ENCODE measurements at places on chromosomes 12 and 14.

DNA sequence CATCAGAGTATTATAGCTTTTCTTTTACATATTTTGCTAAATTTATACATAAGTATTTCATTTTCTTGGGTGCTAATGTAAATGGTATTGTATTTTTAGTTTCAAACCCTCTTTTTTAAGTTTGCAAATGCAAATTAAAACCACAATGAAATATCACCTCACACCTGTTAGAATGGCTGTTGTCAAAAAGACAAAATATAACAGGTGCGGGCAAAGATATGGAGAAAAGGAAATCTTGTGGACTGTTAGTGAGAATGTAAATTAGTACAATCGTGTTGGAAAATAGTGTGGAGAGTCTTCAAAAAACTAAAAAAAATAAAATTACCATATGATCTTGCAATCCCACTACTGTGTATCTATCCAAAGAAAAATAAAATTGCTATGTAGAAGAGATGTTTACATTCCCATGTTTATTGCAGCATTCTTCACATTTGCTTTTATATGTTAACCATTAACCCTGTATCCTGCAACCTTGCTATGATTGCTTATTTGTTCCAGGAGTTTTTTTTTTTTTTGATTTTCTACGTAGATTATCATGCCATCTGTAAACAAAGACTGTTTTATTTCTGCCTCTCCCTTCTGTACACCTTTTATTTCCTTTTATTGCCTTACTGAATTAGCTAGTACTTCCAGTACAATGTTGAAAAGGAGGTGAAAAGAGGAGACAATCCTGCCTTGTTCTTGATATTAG lies 405.4 kb upstream of the MIS18BP1 start:
- DNase-seq = no peak

- no peak for DNase-seq
These were observed 226.7 kb upstream of the ABCD2 start for GRCh38 chr12:39846304-39846703.

DNA sequence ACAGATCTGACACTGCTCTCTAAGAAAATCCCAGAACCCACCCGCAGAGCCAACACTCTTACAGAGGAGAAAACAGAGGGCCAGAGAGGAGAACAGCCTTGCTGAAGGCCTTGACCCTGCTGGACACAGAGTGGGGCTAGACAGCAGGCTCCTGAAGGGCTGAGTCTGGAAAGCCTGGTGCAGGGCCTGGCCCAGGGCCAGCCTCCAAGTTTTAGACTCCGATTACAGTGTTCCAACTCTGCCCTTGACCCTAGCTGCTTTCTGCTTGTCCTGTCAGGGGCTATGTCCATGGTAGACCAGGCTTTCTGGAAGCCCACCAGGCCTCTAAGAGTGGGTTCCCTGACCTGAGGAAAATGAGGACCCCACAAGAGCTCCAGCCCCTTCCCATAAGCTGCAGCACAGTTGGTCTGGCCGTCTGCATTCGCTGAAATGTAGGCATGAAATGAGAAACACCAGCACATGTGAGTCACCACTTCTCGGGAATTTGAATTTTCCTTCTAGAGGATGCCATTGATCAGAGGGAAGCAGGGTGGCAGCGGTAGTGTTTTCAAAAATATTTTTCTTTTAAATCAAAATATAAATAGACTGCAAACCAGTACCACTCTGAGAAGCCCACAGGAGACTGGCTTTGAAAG lies 154.4 kb downstream of the CALM1 start:
- no peak for DNase-seq

GRCh38 chr14:99850709-99851108 lies 57.5 kb downstream of the EML1 start:
- no peak for DNase-seq

GRCh38 chr12:78726854-78727253 lies 137.7 kb upstream of the SYT1 start:
- DNase-seq = no peak

DNA sequence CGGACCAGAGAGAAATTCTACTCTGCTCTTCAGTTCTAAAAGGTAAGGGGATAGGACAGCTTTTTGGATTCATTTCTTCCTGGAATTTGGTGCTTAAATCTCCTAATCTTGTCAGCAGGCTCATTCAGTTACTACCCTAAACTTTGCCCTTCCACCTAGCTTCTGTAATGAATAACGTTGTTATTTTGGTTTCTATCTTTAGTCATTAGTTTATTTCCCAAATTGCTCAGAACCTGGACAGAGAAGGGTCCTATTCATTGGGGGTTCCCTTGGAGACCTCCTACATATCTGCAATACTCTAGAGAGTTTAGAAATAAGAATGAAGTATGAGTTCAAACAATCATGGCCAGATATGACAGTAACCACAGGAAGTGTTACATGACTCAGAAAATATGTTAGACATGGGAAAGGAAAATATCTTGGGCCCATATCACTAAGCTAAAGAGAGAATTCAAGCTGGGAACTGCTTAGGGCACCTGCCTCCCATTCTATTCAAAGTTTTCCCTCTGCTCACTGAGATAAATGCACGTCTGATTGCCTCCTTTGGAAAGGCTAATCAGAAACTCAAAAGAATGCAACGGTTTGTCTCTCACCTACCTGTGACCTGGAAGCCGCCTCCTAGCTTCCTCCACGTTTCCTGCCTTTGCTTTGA lies 87.9 kb downstream of the GAS2L3 start:
- DNase-seq = no peak

GRCh38 chr14:62213516-62213915 lies 451.3 kb downstream of the SNAPC1 start:
- no peak for DNase-seq

DNA sequence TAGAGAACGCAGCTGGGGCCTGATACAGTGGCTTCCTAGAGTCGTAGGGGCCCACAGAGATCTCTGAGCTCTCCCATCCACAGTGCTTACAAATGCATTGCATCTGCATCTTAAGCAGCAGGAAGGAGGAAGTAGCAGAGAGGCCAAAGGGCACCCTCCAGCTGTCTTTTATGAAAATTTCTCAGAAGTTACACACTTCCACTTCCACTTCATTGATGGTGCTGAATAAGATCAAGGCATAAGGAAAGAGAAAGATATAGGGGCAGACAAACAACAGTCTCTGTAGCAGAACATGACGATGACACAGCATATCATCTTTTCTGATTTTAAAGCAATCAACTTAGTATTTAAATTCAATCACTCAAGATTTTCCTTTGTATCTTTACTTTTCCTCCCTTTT lies 51.6 kb upstream of the ABCC9 start:
- no peak for DNase-seq

GRCh38 chr12:121216102-121216501 lies 6.2 kb downstream of the P2RX4 start:
- no peak for DNase-seq

DNA sequence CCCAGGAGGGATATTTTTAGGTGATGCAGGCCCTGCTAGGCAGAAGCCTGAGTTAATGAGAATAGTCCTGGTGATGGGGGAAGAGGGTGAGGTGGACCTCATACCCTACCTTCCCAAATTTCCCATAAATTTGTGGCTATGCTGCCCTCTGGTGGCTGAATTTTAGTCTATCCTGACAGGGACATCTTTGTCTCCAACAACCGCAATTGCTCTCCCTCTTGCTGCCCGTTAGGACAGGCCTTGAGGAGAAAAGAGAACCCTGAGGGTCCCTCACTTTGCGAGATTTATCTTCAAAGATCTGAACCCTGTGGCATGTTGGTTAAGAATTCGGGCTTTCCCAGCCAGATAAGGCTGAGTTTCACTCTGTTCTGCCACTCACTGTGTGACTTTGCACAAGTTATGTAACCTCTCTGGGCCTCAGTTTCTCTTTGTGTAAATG lies 9.8 kb upstream of the ZNF385A start:
- DNase-seq = peak; percentile 72

GRCh38 chr14:91379579-91379932 lies 38.1 kb downstream of the CCDC88C start:
- DNase-seq = no peak

DNA sequence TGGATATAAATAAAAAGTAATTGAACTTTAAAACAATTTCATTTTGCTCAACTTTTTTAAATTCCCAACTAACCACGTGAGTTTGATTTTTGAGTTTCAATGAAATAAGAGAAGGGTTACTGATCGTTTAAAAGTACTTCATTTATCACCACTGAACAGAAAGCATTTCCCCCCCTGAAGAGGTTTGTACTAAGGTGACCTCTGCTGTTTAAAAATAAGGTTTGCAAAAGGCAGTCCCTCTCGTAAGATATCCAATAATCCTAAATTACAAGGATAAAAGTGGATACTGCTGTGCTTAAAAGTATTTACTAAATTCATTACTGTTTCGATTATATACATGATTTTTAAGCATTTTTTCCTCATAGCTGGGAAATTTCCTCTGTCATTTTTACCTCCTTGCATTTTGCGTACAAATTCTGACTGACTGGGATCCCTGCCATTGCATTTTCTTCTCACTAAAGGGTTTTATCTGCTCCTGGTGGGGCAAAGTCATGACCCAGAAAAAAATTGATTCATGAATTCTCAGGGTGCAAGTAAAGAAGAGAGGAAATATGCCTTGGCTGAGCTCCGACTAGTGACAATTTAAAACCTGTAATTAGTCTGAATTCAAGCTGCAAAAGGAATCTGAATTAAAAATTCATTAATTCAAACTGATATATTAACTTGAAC lies 463.8 kb downstream of the PRKD1 start:
- no peak for DNase-seq

DNA sequence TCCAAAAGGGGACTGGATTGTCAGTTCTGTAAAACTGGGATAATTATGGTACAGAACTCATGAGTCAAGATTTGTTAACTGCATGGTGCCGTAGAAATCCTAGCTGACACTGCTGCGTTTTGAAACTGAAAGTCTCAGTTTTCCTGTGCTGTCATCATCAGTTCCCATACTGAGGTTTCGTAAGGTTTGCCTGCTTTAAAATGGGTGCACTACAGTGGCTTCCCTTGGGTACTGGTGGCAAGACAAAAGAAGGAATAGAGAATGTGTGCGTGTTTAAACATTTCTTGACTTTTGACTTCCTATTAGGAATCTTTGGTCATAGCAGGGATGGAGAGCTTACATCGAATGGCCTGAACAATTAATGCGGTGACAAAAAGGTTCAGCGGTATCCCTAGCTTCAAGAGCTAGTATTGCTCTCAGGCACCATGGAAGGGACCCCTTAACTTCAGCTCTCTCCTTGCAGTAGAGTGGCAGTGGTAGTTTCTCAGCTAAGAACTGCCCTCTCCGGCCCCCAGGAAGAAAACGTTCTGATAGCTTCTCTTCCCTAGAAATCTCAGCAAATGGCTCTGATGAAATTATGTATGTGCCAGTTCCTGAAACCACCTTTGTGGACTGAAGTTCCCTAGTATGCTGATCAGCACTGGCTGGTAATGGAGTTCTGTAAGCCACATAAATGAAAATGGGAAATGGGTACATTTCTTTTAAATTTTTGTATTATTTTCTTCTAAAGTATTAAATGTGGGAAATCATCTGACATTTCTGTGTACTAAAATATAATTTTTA lies 28.9 kb downstream of the ANO6 start:
- DNase-seq = peak; percentile 26

DNA sequence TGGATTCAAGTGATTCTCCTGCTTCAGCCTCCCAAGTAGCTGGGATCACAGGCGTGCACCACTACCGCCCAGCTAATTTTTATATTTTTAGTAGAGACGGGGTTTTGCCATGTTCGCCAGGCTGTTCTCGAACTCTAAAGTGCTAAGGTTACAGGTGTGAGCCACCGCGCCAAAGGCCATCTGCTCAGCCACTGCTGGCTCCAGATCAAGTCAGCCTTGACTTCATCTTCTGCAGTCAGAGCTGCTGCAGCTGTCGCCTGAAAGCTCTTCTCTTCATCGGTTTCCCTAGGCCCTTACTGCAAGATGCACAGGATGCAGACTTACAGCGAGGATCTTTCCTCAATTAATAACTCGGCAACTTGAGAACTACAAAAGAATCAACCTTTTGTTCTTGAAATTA lies 66.8 kb downstream of the CLIP1 start:
- no peak for DNase-seq

DNA sequence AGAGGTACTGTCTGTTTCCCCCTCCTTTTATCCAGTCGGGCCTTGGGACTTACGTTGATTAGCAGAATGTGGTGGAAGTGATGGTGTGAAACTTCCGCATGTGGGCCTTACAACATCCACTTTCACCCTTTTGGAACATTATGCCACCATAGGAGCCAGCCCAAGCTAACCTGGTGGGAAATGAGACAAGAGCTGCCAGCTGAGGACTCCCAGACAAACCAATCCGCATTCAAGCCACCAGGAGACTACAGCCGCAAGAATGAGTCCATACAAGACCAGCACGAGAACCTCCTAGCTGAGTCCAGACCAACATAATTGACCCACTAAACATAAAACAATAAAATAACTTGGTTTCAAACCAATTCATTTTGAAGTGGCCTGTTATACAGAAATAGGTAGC lies 9.1 kb upstream of the PTGER2 start:
- no peak for DNase-seq

DNA sequence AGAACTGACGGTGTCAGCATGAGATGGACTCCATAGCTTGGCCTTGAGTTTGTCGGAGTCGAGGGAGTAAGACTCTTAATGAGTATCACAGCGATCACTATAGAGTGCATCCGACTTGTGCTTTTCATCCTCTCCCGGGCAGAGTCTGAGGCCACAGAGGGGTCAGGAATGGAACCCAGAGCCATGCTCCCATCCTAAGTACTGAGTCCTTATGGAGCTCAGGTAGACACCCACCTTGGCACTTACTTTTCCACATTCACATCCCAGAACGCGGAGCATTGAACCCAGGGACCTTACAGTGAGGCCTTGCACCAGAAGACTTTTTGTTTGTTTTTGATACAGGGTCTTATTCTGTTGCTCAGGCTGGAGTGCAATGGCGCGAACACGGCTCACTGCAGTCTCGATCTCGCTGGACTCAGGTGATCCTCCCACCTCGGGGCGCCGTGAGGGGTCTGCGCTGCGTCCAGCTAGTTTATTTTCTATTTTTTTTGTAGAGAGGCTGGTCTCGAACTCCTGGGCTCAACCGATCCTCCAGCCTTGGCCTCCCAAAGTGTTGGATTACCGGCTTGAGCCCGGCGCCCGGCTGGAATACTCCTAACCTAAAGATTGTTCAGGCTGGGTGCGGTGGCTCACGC lies 719 bp upstream of the SRSF9 start:
- DNase-seq = no peak

DNA sequence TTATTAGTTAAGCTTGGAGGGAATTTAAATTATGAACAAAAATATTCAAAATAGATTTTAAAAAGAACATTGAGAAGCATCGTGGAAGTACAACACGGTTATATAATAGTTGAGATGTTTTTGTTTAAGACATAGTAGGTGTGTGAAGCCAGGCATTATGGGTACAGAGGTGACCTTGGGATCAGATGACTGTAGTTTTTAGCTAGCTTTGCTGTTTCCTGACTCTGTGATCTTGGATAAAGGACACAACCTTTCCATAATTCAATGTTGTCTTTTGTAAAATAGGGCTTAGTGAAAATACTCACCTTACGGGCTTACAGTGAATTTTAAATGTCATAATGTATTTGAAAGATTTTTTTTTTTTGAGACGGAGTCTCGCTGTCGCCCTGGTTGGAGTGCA lies 239.7 kb downstream of the SLC2A13 start:
- DNase-seq = no peak

DNA sequence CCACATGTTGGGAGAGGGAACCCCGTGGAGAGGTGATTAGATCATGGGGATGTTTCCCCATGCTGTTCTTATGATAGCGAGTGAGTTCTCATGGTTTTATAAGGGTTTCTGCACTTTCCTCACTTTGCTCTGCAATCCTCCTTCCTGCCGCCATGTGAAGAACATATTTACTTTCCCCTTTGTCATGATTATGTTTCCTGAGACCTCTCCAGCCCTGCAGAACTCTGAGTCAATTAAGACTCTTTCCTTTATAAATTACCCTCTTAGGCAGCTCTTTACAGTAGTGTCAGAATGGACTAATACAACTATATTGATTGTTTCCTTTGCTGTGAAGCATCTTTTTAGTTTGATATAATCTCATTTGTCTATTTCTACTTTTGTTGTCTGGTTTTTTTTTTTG lies 13.1 kb upstream of the RASSF9 start:
- no peak for DNase-seq

All from muscle of back (tissue), 13 donors.